ENCODE measurements at places on chromosomes 4 and X. TPM values are rescaled to one million over a fixed set of nuclear protein-coding genes. Genes with fewer than 3 reads are reported as not detected.

DNA sequence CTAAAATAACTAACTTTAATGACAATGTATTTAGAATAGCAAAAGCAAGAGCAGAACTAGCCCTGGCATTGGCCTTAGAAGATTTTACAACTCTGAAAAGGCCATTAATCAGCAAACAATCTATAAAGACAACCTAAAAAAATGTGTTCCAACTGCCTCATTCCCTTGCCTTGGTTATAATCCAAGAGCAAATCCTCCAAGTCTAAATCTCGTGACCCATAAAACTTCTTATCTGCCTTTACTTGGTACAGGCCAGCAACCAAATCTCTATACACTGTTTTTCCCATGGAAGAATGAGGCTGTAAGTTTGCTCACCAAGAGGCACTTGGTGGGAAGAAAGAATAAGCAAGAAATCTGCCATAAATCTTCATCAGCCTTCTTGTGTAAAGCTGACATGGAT lies 175.3 kb upstream of the MID1 start:
- DNase-seq, result no peak

Gene SPACA5
- total RNA-seq, result not detected

DNA sequence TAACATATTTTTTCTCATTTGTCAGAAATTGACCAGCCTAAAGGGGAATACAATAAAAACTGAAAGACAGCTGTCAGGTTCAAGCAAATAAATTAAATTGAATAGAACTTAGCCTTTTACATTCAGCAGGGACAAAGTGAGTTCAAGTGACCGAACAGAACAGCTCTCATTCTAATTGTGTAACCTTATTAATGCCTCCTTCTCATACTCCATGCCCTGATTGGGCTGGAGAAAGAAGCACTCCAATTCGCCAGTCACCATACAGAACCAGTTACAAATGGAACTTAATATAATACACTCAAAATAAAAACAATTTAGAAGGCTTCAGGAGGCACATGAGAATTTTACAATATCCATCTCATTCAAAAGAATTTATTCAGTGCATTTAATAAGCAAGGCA lies 8.0 kb downstream of the PPP3CA start:
- no peak for DNase-seq

DNA sequence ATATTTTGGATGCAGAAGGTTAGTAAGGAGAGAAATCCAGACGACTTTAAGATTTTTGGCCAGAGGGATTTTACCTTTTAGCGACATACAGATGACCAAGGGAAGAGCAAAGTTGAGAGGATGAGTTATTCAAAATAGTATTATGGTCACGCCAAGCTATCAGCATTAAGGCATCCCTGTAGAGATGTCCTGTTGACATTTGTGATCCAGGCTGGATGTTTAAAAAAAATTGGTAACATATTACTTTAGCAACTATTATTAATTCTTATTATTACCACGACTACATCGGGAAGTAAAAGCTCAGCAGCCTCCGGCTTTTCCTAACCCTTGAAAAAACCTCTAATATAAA lies 562 bp upstream of the OSTC start:
- no peak for DNase-seq

Gene TECRL
- not detected for total RNA-seq

GRCh38 chrX:65744965-65745364 lies 77.5 kb downstream of the MSN start:
- DNase-seq, result no peak
